Fibroblast of skin of left biceps (primary cell): ENCODE measurements at places on chromosomes 7 and 10.

GRCh38 chr10:93456480-93456879 is 25.7 kb downstream of the MYOF start:
- DNase-seq = no peak

GRCh38 chr10:114743521-114744231 is 77.9 kb upstream of the FHIP2A start:
- DNase-seq = no peak

GRCh38 chr7:139600306-139600705 is 76.8 kb downstream of the CLEC2L start:
- DNase-seq = no peak

DNA sequence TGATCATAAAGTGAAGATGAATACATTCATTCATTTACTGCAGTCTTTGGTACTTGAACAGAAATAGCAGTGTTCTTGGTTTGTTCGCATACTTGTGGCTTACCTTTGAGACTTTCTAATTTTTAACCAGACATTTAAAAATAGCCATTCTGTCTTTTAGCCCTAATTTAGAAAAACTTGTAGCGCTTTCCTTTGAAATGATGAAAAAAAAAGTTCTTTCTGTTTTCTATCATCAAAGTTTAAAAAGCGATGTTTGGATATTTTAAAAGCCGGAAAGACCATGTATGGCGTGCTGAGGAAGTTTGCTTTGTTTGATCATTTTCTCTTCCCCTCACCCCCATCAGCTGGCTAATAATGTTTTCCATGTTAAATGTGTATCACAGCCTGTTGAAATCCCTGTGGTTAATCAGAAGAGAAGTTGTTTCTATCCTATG is 116.3 kb downstream of the CUX1 start:
- no peak for DNase-seq

DNA sequence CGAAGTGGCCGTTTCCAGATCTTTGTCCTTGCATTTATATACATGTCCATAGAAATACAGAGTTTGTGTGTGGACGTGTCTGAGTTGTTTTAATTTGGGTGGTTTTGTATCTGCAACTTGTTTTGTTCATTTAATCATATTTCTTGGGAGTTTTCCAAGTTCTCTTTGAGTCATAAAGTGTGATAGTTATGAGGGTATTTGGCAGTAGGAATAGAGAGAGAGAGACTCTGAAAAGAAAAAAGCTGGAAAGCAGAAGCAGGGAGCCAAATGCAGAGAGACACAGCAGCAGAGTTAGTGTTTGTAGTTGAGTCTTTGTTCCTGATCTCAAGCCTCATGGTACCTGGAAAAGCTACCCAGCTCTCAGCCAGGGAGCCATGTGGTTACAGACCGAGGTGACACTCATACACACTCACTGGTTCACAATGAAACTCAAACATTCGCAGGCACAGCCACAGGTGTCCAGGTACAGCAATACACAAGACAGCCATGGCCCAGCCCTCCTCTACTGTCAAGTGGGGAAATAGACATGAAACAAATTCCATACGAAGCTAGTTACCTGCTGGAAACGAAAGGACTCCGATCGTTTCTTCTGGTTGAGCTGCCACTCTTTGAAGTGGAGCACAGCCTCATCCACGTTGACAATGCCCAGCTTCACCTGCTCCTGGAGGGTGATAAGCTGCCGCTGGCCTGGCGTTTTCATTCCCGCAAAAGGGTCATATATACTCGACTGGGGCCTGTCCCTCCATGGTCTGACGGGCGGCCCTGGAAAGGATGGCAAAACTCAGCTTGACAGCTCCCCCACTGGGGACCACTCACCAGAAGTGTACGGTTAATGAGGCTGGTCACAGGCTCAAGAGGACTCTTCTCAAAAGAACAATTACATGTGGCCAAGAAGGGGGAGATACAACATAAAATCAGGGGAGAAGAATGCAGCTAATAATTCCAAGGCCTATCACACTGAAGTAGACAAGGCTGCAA is 33.3 kb upstream of the TM9SF3 start:
- no peak for DNase-seq

- no peak for DNase-seq
Observed at GRCh38 chr7:727104-727805, at the start of gene PRKAR1B. TSS of gene PRKAR1B (minus strand) at chr7:727281. CDS start at chr7:711505, 15,776 bp downstream.

DNA sequence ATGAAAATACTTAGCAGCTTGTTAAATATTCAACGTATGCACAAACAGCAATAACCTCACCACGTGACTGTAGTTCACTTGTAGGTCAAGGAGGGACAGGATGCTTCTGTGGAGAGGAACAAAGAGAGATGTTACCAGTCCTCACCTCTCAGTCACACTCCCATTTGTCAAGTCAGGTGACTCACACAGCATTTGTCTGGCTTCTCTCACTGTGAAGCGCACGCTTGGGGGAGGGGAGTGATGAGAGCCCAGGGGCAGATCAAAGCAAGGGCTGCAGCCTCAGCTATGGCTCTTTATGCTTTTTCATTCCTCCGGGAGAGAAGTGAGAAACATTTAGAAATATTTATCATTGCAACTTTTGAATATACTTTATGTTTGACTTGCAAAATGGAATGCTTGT is 2.9 kb upstream of the RBM20 start:
- DNase-seq = no peak

GRCh38 chr7:152674860-152675758 is 832 bp downstream of the XRCC2 start:
- no peak for DNase-seq

GRCh38 chr7:144653449-144653848 is 182.4 kb downstream of the TPK1 start:
- DNase-seq = no peak

GRCh38 chr7:99730992-99731391 is 4.0 kb downstream of the CYP3A7 start:
- no peak for DNase-seq

DNA sequence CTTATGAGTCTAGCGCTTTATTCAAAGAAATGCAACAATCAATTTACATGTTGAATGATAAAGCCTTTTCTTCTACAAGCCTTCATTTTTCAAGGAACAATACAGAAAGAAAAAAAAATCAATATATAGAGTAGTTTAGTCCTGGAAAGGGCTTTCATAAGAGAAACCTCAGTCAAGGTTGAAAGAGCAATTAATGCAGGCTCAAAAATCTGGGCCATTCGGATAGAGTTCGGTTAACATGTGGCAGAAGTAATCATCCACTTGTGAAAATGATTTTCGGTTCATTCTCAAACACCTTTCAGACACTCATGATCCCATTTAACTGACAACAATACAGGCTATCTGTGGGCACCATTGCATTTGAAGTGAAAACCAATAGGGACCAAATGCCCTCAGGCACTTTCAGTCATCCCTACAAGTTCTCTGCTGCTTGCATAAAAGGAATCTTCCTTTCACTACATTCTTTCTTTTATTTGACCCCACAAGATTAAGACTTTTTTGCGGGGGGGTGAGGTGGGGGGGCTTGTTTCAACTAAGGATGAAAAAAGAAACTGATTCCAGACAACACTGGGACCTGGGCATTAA is 177.9 kb downstream of the RNF133 start:
- no peak for DNase-seq

DNA sequence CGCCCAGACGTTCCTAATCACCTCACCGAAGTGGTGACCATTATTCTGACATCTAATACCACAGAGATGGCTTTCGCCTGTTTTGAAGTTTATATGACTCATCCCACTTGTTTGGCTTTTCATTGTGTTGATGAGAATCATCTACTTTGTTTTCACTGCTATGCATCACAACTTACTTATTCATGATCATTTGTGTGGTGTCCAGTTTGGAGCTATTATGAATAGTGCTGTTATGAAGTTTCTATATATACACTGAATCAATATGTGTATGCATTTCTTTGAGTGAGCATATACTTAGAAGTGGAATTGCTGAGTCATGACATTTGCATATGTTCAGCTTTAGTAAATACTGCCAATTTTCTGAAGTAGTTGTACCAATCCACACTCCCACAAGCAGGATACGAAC is 38.6 kb upstream of the TNKS2 start:
- DNase-seq = no peak

DNA sequence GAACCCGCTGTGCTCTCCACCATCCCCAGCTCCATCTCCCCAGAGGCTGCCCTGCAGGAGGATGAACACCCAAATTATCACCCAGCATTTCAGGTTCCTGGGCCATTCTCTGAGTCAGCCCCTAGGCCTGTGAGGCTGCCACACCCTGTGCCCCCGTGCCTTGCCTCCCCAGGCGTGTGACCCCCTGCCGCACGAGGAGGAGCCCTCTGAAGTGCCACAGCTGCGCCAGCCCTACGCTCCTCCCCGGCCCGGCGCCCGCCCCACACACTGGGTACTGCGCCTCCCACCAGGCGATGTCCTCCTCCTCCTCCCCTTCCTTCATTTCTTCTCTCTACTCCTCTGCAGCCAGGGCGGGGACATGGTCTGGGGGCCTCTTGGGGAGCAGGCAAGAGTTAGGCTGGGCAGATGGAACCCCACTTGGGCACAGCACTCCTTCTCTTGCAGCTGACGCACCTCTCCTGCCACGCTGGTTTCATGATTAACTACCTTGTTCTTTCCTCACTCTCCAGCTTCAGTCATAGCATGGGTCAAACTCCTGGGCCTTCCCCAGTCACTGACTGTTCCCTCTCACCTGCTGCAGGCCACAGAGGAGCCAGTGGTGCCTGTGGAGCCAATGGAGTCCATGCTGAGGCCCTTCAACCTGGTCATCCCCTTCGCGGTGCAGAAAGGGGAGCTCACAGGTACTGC is 12.7 kb upstream of the ATP6V1F start:
- DNase-seq = no peak

GRCh38 chr7:18780266-18780665 is 284.7 kb downstream of the HDAC9 start:
- no peak for DNase-seq

DNA sequence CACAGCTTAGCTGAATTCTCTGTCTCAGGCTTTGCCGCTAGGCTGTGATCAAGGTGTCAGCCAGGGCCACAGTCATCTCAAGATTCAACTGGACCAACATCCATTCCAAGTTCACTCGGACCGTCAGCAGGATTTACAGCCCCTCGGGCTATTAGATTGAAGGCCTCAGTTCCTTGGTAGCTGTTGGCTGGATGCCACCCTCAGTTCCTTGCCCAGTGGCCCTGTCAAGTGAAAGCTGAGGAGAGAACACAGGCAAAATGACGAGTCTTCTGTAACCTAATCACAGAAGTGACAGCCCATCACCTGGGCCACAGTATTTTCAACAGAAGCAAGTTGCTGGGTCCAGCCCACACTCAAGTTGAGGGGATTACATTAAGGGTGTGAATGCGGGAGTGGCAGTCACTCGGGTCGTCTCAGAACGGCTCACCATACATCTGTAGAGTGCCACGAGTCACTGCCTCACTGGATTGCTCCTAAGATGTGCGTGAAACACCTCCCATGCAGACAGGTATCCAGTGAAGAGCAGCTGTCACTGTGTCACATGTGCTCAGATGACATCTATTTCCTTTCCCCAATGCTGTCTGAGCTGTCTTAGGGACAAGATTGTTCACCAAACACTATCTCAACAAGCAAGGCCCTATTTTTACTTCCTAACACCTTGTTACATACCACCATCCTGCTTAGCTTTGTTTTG is 78.9 kb upstream of the PRLHR start:
- DNase-seq = no peak

DNA sequence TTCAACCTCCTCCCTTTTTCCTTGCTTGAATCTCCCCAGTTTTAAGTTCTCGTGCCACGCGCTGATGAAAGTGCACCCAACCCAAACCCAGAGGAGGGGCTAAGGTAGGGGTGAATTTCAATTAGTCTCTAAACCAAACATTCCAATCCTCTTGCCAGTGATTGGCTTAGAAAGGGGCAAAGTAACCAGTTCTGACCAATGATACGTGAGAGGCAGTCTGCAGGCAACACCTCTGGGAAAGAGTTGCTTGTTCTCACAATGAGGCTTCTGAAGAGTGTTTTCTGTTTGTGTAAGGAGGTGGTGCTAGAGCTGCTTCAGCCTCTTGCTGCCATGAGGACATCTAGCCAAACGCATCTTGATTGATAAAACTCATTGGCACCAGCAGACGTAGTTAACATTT is 21.8 kb downstream of the SLC35G1 start:
- DNase-seq = no peak

DNA sequence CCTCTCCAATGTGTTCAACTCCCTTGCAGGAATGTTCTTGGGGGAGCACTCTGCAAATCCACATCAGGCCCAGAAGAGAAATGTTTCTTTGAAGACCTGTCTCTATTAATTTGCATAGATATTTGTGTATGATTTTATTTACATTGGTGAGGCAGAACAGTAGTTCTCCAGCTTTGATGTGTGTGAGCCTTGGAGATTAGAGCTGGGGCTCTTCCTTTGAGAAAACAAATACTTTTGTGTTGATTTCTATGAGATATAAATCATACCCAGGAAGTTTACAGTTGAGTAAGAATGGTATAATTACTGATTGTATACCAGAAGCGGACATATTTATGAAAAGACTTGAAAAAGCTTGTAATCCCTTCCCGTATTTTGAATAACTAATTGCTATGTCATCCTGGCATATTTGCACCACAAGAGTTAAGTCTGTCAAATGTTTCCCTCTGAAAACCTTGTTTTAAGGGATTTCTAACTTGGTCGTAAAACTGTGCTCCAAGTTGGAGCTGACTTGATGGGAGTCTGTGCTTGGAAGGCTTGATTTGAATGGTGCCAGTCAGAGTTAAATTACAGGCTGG is 468.5 kb downstream of the LRMDA start:
- DNase-seq = no peak

DNA sequence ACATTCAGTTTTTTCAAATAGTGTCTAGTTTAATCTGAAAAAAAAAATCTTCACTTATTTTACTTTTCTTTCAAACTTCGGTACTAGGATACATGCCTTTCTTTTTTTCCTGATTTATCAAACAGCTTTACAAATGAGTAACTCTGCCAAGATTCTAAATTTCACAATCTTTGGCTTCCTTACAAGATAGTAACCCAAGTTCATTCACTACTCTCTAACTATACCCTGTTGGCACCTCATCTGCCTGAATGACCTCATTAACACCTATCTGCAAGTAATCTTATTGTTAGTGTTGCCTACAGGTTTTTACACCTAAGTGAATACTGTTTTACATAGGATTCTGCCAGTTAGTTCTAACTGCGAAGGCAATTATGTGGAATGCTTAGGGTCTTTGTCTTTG is 159.8 kb downstream of the FOXP2 start:
- DNase-seq = peak; percentile 8

DNA sequence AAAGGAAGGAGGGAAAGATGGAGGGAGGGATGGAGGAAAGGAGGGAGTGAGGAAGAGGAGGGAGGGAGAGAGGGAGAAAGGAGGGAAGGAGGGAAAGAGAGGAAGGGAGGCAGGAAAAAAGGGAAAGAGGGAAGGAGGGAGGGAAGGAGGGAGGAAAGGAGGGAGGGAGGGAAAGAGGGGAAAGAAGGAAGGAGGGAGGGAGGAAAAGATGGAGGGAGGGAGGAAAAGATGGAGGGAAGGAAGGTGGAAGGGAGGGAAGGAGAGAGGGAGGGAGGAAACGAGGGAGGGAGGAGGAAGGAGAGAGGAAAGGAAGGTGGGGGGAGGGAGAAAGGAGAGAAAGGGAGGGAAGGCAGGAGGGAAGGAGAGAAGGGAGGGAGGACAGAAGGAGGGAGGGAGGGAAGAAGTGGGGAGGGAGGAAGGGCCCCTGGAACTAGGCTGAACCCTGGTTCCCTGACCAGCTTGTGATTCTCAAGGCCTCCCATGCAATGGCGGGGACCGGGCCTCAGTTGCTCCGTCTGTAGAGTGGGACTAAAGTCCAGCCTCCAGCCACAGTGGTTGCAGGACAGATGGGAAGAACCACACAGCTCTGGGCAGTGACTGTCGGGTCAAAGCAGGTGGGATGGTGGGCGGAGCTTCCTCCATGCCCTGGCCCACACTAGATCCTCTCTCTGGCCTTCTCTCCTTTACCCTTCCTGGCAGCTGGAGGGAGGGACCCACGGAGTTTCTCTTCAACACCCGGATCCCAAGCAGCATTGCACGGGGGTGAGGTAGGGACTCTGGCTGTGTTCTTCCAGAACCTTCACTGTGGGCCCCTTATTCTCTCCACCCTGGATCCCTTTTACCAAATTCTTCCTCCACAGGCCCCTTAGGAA is 4.3 kb upstream of the TTYH3 start:
- no peak for DNase-seq
